Stimulated activated CD8-positive, alpha-beta memory T cell treated with anti-CD3 and anti-CD28 coated beads, Interleukin-7, amount 100 ng/mL, for 48 hours (primary cell): ENCODE measurements at places on chromosomes 6 and 20.
A peak's percentile ranks its signal among the peaks of the same experiment; 100 is the strongest.

GRCh38 chr6:39051399-39052122 lies 3.0 kb downstream of the GLP1R start:
- no peak for DNase-seq

- DNase-seq = peak; percentile 20
Observed at GRCh38 chr20:41095110-41095969, 42.0 kb upstream of the PLCG1 start.

DNA sequence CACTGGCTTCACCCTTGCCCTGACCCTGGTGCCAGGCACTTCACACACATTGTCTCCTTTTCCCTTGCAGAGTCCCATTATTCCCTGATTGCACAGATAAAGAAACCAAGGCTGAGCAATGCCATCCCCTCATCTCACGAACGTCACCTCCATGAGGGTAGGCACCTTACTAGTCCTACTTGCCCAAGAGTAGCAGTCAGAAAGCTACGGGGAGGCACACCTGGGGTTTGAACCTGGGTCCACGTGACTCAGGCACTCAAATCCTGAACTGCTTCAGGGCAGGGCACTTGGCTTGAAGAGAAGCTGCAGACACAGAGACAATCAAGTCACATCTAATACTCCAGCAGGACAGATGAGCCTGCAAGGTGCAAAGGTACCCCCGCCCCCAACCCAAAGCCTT lies 1.9 kb downstream of the BCAS1 start:
- DNase-seq = no peak

GRCh38 chr6:26088344-26088743 lies 1.1 kb downstream of the HFE start:
- no peak for DNase-seq

DNA sequence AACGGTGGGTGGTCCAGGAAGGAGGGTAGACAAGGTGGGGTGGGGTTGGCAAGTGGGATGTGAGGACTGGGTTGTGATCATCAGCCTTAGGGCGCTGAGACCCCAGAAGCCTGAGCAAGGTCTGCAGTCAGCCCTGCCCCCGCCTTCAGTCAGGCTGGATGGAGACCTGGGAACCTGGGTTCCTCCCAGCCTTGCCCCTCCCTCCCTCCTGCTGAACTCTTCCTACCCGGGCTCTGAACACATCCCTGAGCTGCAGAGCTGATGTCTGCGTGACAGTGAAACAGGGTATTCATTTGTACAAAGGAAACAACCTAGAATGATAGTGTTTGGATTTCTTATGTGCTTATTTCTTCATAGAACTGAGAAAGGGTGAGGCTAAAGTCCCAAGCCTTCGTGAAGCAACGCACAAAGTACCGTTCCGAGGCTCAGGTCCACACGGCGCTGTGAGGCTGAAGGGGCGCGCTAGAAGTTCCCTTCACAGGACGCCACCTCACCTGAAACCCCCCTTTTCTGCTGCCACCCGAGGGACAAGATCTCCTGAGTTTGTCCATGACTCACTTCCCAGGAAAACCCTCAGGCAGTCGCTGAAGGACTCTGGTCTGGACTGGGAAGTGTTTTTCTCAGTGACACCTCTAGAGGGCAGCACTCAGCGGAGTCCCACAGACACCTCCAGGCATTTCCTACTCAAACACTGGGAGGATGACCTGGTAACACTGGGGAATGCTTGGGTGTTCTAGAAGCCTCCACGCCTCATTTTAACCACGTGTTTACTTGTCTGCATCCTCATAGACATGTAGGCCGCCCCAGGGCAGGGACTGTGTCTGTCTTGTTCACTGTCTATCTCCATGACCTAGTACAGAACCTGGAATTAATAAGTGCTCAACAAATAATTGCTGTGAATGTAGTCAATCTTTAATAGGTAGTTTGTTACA lies 1.2 kb downstream of the GSTA5 start:
- peak; percentile 10 for DNase-seq

DNA sequence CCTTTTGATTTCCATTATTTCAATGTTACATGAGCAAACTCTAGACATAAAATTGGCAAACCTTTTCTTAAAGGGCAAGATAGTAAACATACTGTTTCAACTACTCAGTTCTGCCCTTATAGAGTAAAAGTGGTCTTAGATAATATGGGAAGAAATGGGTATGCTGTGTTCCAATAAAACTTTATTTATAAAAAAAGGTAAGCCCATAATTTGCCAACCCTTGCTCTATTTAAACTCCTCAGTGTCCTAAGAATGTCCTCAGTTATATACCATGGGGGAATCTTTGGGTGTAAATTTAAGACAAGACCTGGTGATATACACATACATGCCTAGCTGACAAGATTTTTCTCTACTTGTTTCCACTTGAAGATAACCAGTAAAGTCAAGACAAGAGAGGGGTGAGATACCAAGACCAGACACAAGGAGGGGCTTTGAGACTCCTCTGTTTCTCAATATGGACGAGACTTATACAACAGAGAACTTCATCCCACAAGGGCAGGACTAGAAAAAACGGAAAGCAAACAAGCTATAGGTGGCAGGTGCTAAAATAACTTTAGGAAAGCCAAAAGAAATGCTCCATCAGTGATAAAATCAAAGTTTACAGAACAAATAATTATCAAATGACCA lies 10.5 kb downstream of the SNX3 start:
- DNase-seq = no peak

DNA sequence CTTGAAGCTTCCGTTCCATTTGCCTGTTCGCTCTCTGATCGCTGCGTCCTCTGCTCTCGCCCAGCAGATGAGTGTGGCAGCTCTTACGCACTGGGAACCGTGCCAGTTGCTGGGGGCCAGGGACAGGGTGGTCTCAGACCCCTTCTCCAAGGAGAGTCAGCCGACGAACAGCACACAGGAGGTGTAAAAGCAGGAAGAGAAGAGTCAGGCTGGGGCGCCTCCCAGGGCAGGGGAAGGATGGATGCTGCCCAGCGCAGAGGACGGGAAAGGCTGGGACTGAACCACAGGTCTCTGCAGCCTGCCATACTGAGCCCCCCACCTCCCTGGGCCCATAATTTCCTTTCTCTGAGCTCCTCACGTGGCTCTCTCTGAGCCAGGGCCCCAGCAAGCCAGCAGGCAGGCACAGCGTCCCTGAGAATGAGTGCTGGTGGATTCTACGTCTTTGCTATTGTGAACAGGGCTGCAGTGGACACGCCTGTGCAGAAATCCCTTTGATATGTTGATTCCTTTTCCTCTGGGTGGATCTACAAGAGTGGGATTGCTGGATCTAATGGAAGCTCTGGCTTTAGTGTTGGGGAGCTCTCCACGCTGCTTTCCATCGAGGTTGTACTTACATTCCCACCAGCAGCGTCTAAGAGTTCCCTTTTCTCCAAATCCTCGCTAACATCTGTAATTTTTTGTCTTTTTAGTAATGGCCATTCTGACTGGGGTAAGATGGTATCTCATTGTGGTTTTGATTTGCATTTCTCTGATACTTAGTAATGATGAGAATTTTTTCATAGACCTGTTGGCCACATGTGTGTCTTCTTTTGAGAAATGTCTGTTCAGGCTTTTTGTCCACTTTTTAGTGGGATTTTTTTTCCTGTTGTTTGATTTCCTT lies 104.1 kb downstream of the PSMB1 start:
- no peak for DNase-seq

GRCh38 chr6:119493980-119494379 lies 144.4 kb upstream of the MAN1A1 start:
- DNase-seq = no peak

DNA sequence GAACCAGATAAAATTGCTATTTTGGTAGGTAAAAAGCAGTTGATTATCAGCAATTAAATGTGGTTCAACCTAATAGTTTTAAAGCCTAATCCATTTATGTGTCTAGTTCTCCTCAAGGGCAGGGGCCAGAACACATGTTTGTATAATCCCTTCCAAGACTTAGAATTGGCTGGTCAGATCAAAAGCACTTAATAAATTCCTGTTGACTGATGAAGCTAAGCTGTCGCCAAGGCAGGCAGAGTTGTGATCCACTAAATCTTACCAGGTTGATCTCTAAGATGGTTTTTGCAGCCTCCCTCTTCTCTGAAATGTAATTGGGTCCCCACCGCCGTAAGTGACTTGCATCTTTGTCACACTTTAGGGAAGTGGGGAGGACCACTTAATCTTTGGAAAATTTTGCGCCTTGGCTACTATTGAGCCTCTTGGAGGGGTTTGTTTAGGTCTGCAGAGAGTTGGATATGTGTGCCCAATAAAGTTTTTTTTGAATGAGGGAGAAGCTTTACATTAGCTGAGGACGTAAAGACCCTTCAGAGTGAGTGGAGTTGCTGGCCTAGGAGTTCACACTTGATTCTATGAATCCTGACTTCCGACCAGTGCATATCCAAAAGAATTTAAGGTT lies 65.9 kb downstream of the PHF20 start:
- no peak for DNase-seq

DNA sequence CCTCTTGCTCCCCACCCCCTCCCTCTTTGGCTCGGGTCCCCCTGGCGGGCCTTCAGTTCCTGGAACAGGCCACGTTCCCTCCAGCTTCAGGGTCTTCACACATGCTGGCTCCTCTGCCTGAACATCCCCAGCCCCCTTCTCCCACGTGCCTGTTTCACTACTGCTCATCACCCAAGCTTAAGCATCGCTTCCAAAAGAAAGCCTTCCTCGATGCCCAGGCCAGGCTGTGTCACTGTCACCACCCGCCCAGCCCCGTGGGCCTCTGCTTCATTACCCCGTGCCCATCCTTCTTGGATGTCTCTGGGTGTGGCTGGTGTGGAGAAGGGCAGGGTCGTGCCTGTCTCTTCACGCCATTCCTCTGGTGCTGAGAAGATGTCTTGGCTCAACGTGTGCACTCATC lies 2.8 kb downstream of the DLGAP4 start:
- no peak for DNase-seq

GRCh38 chr20:17430125-17430950 lies 100.8 kb downstream of the BFSP1 start:
- DNase-seq = no peak

- no peak for DNase-seq
Observed at GRCh38 chr20:15653396-15654207, 919.6 kb downstream of the KIF16B start.

DNA sequence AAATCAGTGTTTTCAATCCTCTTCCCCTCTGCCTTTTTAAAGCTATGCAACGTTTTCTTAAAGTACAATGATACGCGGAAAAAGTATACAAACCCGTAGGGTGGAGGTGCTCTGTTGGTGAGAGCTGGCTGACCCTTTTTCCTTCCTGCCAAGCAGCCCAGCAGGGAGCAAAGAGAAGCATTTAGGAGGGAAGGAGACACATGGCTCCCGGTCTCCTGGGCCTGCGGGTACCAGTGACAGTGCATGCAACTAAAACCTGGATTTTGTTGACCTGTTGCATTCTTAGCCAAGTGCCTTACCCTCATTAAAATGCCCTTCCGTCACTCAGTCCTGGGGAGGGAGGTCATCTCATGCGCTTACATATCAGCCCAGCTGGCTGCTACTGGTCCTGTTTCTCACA lies 87.2 kb downstream of the SLX4IP start:
- DNase-seq = no peak

GRCh38 chr20:12241065-12241464 lies 323.4 kb downstream of the BTBD3 start:
- DNase-seq = no peak

GRCh38 chr20:61497029-61497627 lies 245.1 kb downstream of the CDH4 start:
- DNase-seq = no peak

DNA sequence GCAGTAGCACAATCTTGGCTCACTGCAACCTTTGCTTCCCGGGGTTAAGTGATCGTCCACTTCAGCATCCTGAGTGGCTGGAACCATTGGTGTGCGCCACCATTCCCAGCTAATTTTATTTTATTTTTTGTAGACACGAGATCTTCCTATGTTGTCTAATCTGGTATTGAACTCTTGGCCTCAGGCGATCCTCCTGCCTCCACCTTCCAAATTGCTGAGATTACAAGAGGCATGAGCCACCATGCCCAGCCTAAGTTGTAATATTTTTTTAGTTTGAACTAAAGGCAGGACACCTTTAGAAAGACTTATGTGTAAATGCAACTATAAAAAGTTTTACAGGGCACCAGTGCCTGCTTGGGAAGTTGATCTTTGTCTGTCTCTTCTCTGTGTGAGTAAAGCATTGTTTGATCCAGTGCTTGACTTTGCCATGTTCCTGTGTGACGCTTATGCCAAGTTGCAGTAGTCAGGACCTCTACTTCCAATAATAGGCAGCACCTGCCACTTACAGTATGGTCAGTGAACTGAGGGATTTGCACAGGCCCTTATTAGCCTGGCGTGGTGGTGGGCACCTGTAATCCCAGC lies 46.9 kb downstream of the JARID2 start:
- DNase-seq = no peak

DNA sequence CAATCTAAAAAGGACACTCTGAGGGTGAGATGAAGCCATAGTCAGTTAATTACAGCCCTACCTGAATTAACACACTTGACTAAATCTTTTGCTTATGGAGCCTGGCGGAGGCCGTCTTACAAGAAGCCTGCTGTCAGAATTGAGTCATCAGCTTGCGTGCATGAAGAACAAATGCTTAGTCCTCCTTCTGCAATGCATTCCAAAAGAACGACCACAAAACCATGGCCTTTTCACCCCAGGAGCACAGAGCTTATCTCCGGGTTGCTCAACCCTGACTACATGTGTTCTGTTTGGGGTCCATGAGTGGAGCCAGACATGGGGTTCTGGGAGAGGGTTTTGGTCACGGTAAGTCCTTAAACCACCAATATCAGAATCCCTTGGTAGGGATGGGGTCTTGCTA lies 318.1 kb downstream of the CLIC5 start:
- DNase-seq = no peak

- DNase-seq = peak; percentile 25
Observed at GRCh38 chr6:31952140-31952805, 6.4 kb downstream of the CFB start.

DNA sequence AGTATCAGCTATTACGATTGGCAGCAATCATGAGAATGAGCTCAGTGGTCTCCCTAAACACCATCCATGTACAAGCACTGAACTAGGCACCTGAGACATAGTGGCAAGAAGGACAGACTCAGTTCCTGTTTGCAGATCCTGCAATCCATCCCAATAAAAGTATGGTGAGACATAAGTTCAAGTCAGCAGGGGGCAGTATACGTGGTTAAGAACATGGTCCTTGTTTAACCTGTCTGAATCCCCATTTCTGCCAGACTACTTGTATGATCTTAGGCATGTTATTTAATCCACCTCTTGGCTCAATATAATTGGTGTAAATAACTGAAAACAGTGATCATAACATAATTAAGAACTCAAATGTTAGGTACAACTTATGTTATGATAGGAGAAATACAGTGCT lies 33.2 kb upstream of the PNISR start:
- no peak for DNase-seq

GRCh38 chr20:45419188-45420091 lies 3.5 kb downstream of the PIGT start:
- no peak for DNase-seq

DNA sequence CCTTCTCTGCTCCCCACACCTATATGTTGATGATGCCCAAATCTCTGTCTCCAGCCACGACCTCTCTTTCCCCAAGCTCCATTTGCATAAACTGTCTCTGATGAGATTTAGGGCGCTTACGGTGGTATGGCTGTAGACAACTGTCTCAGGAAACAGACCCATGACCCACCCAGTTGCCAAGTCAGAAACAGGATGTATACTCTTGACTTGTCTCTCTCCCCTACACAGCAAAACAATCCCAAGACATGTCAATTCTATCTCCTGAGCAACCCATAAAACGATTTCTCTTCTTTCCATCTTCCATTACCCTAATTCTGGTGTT lies 13.9 kb downstream of the GNL1 start:
- DNase-seq = no peak

- no peak for DNase-seq
Observed at GRCh38 chr20:10648651-10649050, 25.1 kb downstream of the JAG1 start.
